ENCODE measurements at places on chromosomes 6 and 20.
A peak's percentile ranks its signal among the peaks of the same experiment; 100 is the strongest.

- DNase-seq, result peak; percentile 78
Observed at GRCh38 chr6:109318328-109318876, 63.9 kb downstream of the CD164 start.

GRCh38 chr6:164692772-164693510, 616.5 kb downstream of the C6orf118 start:
- no peak for DNase-seq

GRCh38 chr20:21272279-21272678, 30.9 kb upstream of the XRN2 start:
- DNase-seq, result no peak

GRCh38 chr6:6006428-6007365, at the start of gene NRN1:
Gene NRN1 (minus strand): TSS chr6:6006925. CDS start chr6:6006749, 176 bp downstream.
- no peak for DNase-seq

DNA sequence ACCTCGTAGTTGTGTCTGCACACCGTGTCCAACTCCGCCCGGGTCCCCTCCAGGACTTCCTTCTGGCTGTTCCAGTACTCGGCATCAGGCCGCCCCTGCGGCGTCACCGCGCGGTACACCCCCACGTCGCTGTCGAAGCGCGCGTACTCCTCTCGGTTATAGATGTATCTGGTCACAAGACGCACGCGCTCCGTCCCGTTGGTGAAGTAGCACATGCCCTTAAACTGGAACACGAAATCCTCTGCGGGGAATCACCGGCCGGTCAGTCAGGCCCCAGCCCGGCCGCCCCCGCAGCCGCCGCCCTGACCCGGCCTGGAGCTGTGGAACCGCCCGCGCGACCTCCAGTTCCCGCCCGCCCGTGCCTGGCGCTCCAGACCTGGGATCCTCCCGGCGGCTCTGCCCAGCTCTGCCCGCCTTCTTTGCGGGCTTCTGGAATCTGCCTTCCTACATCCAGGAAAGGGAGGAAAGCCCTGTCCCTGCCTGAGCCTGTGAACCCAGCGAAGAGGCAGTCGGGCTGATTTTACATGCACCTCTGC, 1.6 kb downstream of the HLA-DQB1 start:
- no peak for DNase-seq

DNA sequence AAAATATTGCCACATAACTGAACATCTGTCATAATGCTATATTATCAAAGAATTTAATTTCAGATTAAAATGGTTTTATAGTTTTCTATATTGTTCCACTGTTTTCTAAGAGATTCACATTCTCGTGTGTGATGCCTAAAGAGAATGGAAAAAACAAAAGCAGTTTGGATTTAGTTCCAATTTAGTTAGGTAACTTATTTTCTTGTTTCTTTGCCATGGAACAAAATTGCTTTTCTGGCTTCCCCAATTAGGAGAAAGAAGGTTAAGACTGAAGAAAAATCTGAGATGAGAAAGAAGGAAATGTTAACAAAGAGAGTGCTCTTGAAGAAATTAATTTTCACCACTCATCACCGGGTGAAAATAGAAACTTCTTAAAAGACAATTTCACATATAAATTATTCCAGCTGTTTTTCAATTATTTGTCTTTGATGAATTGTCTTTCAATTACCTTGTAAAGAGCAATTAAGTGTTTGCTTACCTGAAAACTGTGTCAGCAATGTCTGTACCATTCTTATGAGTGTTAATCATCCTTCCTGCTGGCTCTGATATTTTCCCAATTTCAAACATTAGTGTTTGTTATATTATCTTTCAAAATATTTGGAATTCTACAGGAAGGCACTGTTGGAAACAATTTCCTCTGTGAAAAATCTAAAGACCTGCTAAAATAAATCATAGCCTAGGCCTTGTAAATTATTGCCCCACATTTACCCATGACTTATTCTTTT, 19.5 kb downstream of the PHACTR2 start:
- no peak for DNase-seq

DNA sequence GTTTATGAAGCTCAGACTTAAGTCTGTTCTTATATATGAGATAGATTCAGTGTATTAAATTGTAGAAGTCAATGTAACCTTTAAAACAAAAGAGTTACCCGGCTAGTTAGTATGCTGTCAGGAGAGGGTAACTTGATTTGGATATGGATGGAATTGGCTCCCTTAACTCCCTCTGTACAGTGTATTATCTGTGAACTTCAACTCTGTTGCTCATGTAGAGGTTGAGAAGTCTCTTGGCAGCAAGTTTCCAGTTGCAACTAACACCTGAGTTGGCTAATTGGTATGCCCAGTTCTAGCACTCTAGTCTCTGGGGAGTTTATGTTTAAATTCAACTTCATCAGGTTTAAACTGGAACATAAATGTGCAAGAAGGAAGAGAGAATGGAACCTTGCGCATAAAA, 111.0 kb downstream of the NCOA3 start:
- no peak for DNase-seq

- DNase-seq, result no peak
Observed at GRCh38 chr6:10338151-10338550, 76.7 kb downstream of the TFAP2A start.

- DNase-seq, result no peak
Observed at GRCh38 chr6:14025160-14025559, 92.4 kb upstream of the CD83 start.

DNA sequence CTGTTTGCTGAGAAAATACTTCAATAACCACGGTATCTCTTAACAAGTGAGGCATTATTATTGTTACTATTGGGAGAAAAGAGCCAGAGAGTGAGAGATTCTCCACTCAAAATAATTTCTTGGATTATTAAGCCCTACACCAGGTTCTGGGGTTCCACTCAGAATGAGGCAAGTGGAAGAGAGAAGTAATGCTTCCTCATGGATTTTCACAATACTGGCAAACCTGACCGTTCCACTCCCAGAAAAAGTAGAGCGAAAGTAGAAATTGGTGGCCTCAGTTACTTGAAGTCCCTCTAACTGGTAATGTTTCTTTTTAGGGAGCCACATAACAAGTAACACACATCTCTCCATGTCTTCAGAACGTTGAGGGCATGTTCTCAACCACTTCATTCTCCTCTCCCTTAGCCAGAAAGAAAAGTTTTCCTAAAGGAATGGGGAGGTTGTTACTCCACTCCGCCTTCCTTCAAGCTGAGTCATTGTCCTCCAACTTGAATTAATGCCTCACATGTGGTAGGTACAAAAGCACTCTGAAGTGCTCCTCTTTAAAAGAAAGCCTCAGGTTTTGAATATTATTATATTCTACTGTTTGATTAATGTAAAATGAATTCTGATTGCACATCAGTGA, 1.9 kb downstream of the BAG2 start:
- DNase-seq, result no peak

DNA sequence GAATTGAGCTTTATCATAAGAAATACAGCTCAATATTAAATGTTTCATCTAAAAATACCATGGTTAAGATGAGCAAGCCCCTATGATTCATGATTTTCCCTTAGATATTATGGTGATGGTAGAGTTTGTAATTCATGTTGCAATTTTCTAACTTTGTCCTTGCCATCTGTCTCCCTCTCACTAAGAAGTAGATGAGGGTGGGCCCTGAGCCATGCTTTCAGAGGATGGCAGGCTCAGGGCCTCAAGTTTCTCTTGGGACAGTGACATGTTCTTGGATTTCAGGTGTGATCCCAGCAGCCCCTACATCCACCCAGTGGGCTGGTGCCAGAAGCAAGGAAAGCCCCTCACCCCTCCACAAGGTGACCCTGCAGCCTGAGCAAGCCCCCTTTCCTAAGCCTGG, 25.6 kb downstream of the L3MBTL1 start:
- no peak for DNase-seq

DNA sequence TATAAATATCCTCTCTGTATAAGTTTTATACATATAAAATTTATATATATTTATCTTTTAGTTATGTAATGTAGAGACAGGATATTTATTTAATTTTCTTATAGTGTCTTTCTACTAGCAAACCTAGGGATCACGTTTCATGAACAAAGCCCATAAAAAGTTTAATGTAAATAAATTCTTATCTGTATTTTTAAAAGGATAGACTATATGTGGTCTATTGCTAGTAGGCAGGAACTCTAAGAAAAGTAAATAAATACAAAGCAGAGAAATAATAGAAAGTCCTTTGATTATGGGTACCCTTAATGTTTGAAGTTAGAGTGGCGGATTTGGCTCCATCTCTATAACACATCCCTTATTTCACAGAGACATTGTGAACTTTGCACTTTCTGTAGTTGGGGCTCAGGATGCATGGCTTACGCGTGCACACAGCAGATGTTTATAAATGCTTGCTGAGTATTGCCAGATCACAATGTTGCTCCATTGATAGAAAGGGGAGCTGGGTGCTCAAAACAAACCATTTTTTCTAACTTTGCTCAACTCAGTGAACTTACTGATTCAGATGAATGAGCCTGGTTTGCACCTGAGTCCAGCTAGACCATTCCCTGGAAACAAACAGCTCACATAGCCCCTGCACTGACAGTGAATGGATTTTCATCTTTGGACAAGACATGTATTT, 179.1 kb downstream of the SYNE1 start:
- DNase-seq, result no peak

DNA sequence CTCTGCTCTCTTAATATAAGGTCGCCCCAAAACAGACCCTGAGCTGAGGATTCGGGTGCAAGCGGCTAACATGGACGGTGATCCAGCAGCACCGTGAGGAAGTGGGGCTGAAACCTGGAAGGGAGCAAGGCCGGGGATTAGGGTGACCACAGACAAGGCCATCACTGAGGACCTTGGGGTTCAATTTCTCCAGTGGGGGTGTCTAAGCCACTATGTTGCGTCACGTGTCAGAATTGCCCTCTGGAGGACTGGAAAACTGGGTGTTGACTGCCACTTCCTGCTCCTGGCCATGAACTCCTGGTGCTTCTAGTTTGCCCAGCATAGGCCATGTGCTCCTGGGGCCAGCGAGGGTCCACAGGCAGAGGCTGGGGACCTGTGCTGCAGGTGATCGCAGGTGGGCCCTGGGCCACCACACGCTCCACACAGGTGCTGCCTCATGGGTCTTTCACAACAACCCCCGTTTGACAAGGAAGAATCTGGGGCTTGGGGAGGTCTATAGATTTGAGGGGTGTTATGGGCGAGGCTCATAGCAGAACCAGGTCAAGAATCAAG, 101.9 kb downstream of the CDH26 start:
- no peak for DNase-seq

- DNase-seq, result peak; percentile 94
Observed at GRCh38 chr20:64064145-64064698, 1.2 kb downstream of the TCEA2 start.

GRCh38 chr20:18653736-18654447, 66.0 kb downstream of the DTD1 start:
- no peak for DNase-seq

GRCh38 chr6:122660296-122660695, 50.1 kb downstream of the PKIB start:
- DNase-seq, result no peak

DNA sequence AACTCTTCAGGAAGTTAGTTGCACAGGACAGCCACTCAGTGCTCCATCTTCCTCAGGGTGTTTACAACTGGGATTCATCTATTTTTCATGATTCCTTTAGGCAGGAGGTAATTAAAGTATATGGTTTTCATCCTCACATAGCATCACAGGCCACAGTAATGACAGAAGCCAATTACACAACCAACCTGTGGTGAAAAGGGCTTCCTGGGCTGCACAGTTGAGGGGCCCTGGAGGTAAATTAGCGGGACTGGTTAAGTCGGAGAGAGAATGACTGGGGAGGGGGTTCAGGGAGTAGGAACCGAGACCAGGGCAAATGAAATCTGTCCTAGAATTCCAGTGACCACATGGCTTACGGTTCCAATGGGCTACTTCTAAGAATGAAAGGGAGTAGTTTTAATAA, 37.0 kb downstream of the BAK1 start:
- no peak for DNase-seq

Measured in right lobe of liver (tissue), 6 donors.